ELF-1 (cell line): ENCODE measurements at places on chromosomes 7 and 10.

DNA sequence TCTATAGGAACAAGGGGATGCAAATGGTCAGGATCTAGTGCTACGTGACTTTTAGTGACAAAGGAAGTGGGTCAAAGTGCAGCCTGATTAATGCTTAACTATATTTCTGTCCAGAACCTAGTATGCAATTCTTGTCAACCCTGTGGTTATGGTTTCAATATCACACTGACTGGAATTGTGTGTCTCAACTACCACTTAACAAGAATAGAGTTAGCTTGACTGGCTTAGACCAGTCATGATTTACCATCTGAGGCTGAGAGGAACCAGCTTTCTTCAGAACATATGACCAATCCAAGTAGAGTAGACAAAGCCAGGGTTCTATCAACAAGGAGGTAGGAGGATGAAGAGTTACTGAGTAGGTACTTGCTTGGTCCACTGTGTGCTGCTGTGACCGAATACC, 54.4 kb downstream of the MYPN start:
- no peak for DNase-seq

- peak; percentile 63 for DNase-seq
Measured at GRCh38 chr10:92239600-92240288, 51.1 kb downstream of the CPEB3 start.

GRCh38 chr7:83410989-83411591, 237.8 kb downstream of the SEMA3E start:
- DNase-seq, result no peak

DNA sequence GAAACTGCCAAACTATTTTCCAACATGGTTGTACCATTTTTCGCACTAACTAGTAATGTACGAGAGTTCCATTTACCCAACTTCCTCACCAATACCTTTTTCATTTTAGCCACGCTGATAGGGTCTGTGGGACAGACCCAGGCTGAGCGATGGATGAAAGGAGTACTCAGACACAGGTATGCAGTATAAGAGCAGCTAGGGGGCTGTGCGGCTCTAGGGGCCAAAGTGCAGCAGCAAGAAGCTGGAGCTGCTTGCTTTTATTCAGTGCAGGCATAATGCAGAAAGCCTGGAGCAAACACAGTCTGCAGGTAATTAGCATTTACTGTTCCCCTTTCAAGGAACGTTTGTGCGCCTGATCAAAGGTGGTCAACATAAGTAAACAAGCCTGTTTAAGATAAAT, 21.0 kb downstream of the UCMA start:
- no peak for DNase-seq

DNA sequence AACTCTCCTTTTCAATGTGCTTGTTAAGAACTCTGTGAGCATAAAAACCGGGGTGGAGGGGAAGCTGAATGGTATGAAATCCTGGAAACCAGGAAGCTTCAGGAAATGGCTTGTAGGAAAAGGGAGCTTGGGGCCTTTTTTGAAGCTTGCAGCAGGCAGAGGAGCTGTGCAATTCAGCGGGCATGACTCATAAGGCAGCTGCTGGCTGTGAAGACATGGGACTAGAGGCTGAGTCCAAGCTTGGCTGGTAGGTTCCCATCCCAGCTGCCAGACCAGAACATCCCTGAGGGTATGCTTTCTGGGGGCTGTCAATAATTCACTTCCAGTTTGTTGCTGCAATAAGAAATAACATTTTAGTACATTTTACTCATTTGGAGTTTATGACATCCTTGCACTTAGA, 36.8 kb upstream of the CDC14C start:
- peak; percentile 9 for DNase-seq

GRCh38 chr7:81692146-81692905, 77.5 kb downstream of the HGF start:
- no peak for DNase-seq

DNA sequence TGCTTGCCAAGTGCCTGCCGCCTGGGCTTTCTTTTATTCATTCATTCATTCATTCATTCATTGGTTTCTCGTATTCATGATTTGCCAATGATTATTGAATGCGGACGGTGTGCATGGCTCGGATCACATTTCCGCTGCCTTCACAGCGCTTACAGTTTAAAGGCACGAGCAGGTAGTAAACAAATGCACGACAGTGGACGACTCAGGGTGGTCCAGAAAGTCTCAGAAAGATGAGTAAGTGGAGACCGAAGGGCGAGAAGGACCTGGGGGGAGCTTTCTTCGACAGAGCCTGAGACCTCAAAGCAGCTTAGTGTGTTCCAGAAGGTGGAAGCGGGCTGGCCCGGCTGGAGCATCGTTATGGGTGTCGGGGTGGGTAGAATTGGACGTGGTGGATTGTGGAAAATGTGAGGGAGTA, 506 bp downstream of the MCM10 start:
- no peak for DNase-seq

- no peak for DNase-seq
Measured at GRCh38 chr10:60281792-60282353, 107.8 kb downstream of the ANK3 start.

- no peak for DNase-seq
Measured at GRCh38 chr7:158749396-158749795, 44.8 kb upstream of the NCAPG2 start.

GRCh38 chr7:33671531-33672262, 233.6 kb upstream of the BMPER start:
- no peak for DNase-seq
